ENCODE measurements at places on chromosomes 2 and 18.

DNA sequence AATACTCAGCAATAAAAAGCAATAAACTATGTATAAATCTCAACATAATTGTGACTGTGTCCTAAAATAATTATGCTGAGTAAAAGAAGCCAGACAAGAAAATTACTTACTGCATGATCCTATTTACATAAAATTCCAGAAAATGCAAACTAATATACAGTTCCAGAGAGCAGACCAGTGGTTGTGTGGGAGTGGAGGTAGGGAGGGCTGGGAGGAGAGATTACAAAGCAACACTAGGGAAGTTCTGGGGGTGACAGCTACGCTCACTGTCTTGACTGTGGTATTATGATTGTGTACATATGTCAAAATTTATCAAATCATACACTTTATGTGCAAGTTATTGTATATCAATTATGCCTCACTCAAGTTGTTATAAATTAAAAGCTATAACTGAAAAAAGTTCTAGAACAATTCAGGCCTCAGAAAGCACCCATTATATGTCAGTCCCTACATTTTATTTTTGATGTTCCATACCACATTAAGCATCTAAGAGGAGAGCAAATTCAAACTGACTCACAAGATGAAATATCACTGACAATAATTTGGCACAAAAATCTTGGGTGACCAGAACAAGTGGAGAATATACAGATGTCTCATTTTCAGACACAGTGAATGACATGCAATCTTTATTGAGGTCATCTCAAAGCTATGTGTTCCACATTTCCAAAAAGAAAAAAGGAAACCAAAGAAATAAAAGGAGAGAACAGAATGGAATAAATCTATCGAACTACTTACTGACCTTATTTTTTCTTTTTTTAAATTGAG, 85.1 kb downstream of the ANTXR1 start:
- H3K36me3 ChIP-seq: no peaks in the 10 kb centered on the region
- H3K4me3 ChIP-seq: no peak overlapping the region
- H3K27me3 ChIP-seq: no peaks in the 10 kb centered on the region
- no peak for DNase-seq
- no peak overlapping the region for H3K27ac ChIP-seq
- peaks cover 18% of the 10 kb centered on the region for H3K4me1 ChIP-seq

DNA sequence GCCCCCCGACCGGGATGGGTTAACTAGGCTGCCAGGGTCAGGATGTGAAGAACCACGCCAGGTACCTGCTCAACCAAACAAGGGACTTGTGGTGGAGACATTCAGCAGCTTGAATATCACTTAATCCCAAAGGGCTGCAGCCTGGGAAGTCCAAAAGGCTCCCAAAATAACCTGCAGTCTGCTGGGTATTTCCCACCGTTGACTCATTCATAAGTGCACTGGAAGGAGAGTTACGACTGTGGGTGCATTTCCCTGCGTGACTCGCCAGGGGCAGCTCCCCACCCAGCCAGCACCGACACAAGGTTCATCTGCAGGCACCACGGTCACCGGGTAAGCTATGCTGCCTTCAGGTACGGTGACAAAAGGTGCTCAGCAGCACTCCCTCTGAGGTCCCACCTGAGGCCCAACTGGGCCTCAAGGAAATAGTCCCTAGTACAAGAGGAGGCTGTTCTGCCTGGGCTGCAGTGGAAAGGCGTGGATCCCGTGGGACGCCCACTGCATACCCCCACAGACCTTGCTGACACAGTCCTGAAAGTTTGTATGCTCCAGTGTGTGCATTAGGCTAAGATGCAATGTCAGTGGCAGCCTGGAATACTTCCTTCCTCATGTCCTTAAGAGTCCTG, 86.5 kb downstream of the UXS1 start:
- no peaks in the 10 kb centered on the region for H3K36me3 ChIP-seq
- DNase-seq: peak; percentile 56
- H3K4me3 ChIP-seq: no peak overlapping the region
- H3K4me1 ChIP-seq: no peaks in the 10 kb centered on the region
- no peak overlapping the region for H3K27ac ChIP-seq
- H3K27me3 ChIP-seq: no peaks in the 10 kb centered on the region

GRCh38 chr2:205387350-205388055, 294.8 kb upstream of the NRP2 start:
- no peak overlapping the region for H3K27ac ChIP-seq
- H3K4me1 ChIP-seq: no peaks in the 10 kb centered on the region

- peaks cover 16% of the 10 kb centered on the region for H3K27me3 ChIP-seq
- H3K4me3 ChIP-seq: no peak overlapping the region
- no peaks in the 10 kb centered on the region for H3K36me3 ChIP-seq
Observed at GRCh38 chr2:120422465-120423160, 76.7 kb downstream of the INHBB start.

GRCh38 chr2:222677981-222678380, 6.5 kb downstream of the MOGAT1 start:
- no peak for DNase-seq
- H3K4me1 ChIP-seq: no peaks in the 10 kb centered on the region
- peaks cover 6% of the 10 kb centered on the region for H3K27me3 ChIP-seq
- no peak overlapping the region for H3K4me3 ChIP-seq

GRCh38 chr2:1974397-1974796, 230.1 kb upstream of the PXDN start:
- no peaks in the 10 kb centered on the region for H3K27me3 ChIP-seq
- no peak overlapping the region for H3K27ac ChIP-seq
- H3K36me3 ChIP-seq: no peaks in the 10 kb centered on the region
- no peaks in the 10 kb centered on the region for H3K4me1 ChIP-seq
- H3K4me3 ChIP-seq: no peak overlapping the region

DNA sequence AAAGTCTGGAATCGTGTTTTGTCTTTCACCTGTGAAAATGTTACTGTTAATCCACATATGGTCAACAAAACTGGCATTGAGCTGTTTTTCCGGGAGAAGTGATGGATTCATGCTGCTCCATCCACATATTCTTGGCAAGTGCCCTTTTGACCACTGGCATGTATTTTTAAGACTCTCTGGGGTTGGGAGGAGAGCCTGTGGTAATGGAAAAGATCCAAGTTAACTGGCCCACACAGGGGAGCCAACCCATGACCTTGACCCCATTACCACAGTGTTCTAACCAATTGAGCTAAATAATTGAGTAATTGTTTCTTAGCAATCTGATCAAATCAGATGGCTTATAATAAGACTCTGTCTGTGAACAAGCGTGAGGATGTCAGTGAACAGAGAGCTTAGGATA, 296.2 kb upstream of the NRP2 start:
- no peaks in the 10 kb centered on the region for H3K27me3 ChIP-seq
- no peak overlapping the region for H3K4me3 ChIP-seq
- H3K36me3 ChIP-seq: no peaks in the 10 kb centered on the region

DNA sequence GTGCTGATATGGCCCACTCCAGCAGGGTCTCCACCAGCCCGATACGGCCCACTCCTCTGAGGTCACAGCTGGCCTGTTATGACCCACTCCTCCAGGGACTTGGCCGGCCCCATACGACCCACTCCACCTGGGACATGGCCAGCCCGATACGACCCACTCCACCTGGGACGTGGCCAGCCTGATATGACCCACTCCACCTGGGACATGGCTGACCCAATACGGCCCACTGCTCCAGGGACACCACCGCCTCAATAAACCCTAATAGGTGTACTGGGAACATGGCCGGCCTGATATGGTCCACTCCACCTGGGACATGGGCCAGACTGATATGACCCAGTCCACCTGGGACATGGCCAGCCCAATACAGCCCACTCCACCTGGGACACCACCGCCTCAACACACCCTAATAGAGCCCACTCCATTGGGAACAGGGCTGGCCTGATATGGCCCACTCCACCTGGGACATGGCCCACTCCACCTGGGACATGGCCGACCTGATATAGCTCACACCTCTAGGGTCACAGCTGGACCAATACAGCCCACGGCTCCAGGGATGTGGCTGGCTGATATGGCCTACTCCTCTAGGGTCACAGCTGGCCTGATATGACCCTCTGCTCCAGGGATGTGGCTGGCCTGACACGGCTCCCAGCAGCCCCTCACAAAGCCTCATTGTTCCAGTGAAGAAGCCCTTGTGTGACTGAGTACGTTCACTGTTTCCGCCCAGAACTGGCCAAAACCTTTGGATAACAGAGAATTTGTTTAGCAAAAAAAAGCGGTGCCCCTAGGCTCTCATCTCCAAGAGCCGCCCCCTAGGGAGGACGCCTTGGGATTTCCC, 245.6 kb downstream of the HDAC4 start:
- H3K4me1 ChIP-seq: no peaks in the 10 kb centered on the region
- H3K27me3 ChIP-seq: no peaks in the 10 kb centered on the region
- peaks cover 3% of the 10 kb centered on the region for H3K36me3 ChIP-seq

- H3K27me3 ChIP-seq: no peaks in the 10 kb centered on the region
- no peak overlapping the region for H3K27ac ChIP-seq
- peaks cover 10% of the 10 kb centered on the region for H3K36me3 ChIP-seq
- H3K4me3 ChIP-seq: no peak overlapping the region
- DNase-seq: no peak
- peaks cover 3% of the 10 kb centered on the region for H3K4me1 ChIP-seq
Observed at GRCh38 chr2:215328066-215328465, 16.2 kb downstream of the ATIC start.

Data from fibroblast of lung (primary cell).